ENCODE measurements at places on chromosomes 13 and 19. TPM values are rescaled to one million over a fixed set of nuclear protein-coding genes. Genes with fewer than 3 reads are reported as not detected.
A peak's percentile ranks its signal among the peaks of the same experiment; 100 is the strongest.

CEACAM7 gene
- polyA plus RNA-seq: not detected

CEACAM19 gene
- 5.6 TPM for polyA plus RNA-seq

LRFN3 gene
- 15.6 TPM for polyA plus RNA-seq

FPR1 gene
- polyA plus RNA-seq: 1.7 TPM

ZNF324B gene
- polyA plus RNA-seq: 1.9 TPM

PGLYRP1 gene
- not detected for polyA plus RNA-seq

DNA sequence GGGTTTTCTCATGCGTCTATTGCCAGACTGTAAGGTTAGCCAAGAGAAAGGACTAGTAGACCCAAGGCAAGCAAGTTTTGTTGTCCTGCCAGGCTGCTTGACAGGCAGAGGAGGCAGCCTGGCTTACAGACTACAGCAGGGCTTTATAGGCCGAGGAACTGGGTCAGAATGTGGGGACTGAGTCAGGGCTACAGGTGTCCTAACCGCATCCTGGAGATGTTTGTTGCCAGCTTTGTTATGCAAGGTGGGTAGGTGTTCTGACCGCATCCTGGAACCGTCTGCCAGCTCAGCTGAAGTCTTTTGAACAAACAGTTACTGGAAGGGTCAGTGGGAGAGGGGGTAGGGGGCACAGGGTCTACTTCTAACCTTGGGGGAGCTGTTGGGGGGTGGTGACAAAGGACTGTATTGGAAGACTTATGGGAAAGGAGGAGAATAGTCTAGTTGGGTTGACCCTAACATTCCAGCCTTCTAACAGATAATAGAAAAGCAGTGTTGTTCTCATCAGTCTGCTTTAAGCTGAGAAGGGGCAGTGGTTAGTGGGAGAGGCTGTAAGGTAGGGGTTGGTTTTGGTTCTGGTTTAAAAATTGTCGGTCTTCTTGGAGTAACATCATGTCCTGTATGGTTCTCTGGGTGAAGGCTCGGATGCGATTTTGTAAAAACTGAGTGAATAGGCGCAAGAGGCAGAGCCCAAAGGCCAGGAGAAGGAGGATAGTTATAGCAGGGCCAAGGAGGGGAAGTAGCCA lies 913.8 kb upstream of the SLITRK5 start:
- H3K36me3 ChIP-seq: no peaks in the 10 kb centered on the region
- no peaks in the 10 kb centered on the region for H3K4me1 ChIP-seq
- H3K27ac ChIP-seq: no peak overlapping the region
- no peak for DNase-seq
- no peaks in the 10 kb centered on the region for H3K27me3 ChIP-seq
- H3K4me3 ChIP-seq: no peak overlapping the region

DNA sequence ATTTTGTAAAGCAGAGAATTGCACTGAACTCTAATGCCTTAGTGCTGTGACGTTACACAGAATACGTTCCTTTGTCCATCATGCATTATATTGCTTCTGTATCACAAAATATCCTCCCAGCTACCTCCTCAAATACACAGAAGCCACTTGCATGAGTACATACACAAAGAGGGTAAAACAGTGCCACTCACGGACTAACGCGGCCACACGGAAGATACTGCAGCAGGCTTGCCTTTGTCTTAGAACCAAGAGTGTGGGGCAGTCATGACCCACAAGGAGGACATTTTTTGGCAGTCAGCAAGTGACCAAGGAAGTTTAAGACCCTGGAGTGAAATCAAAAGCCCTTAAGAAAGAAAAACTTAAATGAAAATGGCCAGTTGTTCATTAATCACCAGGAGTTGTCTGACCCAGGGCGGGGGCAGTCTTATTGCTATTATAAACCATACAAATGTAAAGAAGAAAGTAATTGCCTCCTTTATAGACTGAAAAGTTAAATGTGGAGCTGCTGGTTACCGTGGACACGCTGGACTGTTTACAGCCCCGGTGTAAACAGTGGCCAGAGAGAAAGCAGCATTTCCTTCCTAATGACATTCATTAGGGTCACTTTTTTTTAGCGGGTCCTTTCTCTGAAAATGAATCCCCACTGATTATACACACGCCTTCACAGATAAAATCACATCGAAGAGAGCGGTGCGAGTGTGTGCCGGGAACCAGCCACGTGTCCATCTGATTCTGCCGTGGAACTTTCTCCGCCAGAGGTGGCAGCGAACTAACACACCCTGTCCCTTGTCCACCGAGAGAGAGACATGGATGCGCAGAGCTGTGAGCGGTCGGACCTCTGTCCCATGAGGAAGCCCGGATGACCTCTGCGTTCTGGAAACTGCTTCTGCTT lies 66.8 kb downstream of the SOX1 start:
- peaks cover 24% of the 10 kb centered on the region for H3K27me3 ChIP-seq
- DNase-seq: no peak
- no peaks in the 10 kb centered on the region for H3K4me1 ChIP-seq
- H3K4me3 ChIP-seq: no peak overlapping the region

- DNase-seq: no peak
- no peak overlapping the region for H3K4me3 ChIP-seq
- H3K4me1 ChIP-seq: no peaks in the 10 kb centered on the region
- H3K27ac ChIP-seq: no peak overlapping the region
- no peaks in the 10 kb centered on the region for H3K27me3 ChIP-seq
- no peaks in the 10 kb centered on the region for H3K36me3 ChIP-seq
Measured at GRCh38 chr19:2645826-2646225, 56.7 kb downstream of the GNG7 start.

GRCh38 chr13:23619068-23619855 lies 49.0 kb downstream of the TNFRSF19 start:
- no peaks in the 10 kb centered on the region for H3K36me3 ChIP-seq
- DNase-seq: no peak
- no peak overlapping the region for H3K4me3 ChIP-seq
- no peaks in the 10 kb centered on the region for H3K27me3 ChIP-seq
- peaks cover 11% of the 10 kb centered on the region for H3K4me1 ChIP-seq
- H3K27ac ChIP-seq: peak overlapping the region; percentile 45

DNA sequence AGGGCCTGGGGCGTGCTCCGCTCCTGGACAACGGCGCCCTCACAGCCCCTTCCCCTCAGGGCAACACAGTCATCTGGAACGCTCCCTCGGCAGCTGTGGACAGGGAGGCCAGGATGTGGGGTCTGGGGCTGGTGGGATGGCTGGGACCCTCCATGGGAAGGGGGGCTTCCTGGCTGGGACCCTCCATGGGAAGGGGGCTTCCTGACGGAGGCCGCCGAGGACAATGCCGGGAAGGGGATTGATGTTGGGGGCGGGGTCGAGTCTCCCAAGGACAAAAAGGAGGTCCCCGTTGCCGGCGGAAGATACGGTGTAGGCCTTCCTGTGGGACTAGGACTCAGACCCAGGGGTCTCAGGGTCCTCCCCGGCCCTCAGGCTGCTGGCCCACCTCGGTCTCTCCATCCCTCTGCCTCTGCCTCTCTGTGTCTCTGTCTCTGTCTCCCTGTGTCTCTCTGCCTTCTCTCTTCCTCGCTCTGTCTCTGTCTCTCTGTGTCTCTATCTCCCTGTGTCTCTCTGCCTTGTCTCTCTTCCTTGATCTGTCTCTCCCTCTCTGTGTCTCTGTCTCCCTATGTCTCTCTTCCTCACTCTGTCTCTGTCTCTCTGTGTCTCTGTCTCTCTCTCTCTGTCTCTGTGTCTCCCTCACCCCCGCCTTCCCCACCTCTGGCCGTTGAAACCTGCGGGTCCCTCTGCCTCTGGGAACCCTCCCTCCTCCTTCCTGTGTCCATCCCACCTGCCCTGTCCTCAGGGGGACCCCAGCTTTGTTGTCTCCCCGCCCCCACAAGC lies 2.7 kb upstream of the MADCAM1 start:
- H3K27me3 ChIP-seq: peaks cover 14% of the 10 kb centered on the region
- no peak overlapping the region for H3K4me3 ChIP-seq

DNA sequence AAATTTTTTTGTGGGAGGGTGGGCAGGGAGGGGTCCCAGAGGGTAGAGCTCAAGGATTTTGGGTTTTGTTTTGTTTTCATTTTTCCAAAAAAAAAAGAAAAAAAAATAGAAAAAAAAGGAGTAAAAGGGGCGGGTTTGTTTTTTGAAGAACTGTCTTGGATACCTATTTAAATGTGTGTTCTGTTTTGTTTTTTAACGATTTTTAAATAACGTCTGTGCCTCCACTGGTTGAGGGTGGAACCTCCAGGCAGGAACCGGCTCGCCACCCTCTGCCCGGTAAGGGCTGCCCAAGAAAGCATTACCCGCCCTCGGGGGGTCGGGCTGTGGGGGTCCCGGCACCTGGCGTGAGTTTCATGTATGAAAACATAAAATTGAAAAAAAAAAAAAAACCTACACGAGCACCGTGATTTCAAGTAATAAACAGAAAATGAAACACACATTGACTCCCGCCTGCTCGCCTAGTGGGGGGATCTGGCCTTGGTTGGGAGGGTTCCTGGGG lies 10.4 kb downstream of the MIDN start:
- H3K4me3 ChIP-seq: no peak overlapping the region
- no peak for DNase-seq
- no peaks in the 10 kb centered on the region for H3K36me3 ChIP-seq
- H3K4me1 ChIP-seq: peaks cover 77% of the 10 kb centered on the region
- H3K27ac ChIP-seq: peak overlapping the region; percentile 98
- H3K27me3 ChIP-seq: no peaks in the 10 kb centered on the region

GRCh38 chr19:31204115-31204514 lies 145.1 kb downstream of the TSHZ3 start:
- H3K36me3 ChIP-seq: no peaks in the 10 kb centered on the region
- no peak overlapping the region for H3K27ac ChIP-seq
- no peaks in the 10 kb centered on the region for H3K27me3 ChIP-seq

- H3K27me3 ChIP-seq: no peaks in the 10 kb centered on the region
- peak; percentile 22 for DNase-seq
- no peaks in the 10 kb centered on the region for H3K36me3 ChIP-seq
- no peaks in the 10 kb centered on the region for H3K4me1 ChIP-seq
- no peak overlapping the region for H3K4me3 ChIP-seq
Measured at GRCh38 chr13:46010148-46010547, 42.4 kb downstream of the ZC3H13 start.

GRCh38 chr13:33931397-33932311 lies 113.7 kb downstream of the RFC3 start:
- DNase-seq: peak; percentile 79
- no peaks in the 10 kb centered on the region for H3K27me3 ChIP-seq
- H3K4me3 ChIP-seq: no peak overlapping the region
- H3K4me1 ChIP-seq: no peaks in the 10 kb centered on the region
- H3K36me3 ChIP-seq: no peaks in the 10 kb centered on the region

DNA sequence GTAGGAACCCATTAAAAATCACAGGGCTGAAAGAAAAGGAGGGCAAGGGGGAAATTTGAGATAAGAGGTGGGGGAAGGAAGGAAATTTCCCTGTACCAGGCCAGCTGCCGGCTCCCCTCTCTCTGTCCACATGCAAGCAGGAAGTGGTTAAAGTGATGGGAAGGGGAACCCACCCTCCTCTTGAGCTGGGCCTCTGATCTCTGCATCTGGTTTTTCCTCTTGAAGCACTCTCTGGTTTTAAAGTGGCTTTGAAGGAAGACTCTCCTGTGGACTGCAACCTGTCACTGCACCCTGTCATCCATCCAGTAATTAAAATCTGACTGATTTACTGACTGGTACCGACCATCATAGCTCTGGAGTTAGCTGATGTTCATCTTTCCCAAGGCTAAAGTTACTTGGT lies 239.6 kb downstream of the TSHZ3 start:
- DNase-seq: no peak
- no peaks in the 10 kb centered on the region for H3K4me1 ChIP-seq
- no peaks in the 10 kb centered on the region for H3K27me3 ChIP-seq
- no peaks in the 10 kb centered on the region for H3K36me3 ChIP-seq

GRCh38 chr13:60335531-60335930 lies 61.5 kb upstream of the TDRD3 start:
- H3K27ac ChIP-seq: no peak overlapping the region
- H3K4me1 ChIP-seq: no peaks in the 10 kb centered on the region
- H3K36me3 ChIP-seq: no peaks in the 10 kb centered on the region
- H3K27me3 ChIP-seq: no peaks in the 10 kb centered on the region

DNA sequence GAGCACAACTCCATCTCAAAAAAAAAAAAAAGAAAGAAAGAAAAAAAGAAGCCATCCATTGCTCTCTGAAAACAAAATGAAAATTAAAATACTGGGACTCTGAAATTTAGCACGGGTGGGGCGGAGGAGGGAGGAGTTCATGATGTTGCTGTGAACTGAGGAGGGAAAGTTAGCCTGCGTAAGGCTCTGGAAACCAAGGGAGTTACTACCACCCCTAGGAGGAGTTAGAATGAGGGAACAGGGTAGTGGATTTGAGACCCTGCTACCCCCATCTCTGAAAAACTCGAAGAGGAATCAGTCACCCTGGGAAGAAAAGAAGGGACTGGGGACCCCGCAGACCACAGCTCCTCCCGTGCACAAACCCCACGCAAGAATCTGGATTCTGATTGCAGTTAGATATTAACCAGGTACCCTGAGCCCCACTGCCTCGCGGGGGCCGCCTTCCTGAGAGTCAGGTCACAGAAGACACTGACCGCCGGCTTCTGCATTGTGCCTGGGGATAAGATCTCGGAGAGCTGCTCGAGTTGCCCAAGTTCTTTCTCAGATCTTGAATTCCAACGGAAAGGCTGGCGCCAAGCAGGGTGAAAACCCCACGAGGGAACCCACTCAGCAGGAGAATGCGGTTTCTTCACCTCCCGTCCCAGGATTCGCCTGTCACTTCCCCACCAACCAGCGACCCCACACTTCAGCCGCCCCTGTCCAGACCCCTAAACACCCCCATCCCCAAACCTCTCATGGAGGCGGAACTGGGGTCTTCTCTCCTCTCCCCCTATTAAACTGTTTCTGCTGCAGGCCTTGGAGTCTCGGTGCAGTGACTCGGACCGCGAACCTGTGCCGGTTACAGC lies 870 bp downstream of the ZNF442 start:
- peak; percentile 33 for DNase-seq
- peak overlapping the region; percentile 92 for H3K27ac ChIP-seq

- H3K27ac ChIP-seq: no peak overlapping the region
- H3K4me1 ChIP-seq: peaks cover 32% of the 10 kb centered on the region
- H3K36me3 ChIP-seq: no peaks in the 10 kb centered on the region
- DNase-seq: peak; percentile 61
- H3K4me3 ChIP-seq: no peak overlapping the region
- H3K27me3 ChIP-seq: peaks cover 34% of the 10 kb centered on the region
Measured at GRCh38 chr19:919199-920050, 2.3 kb downstream of the KISS1R start.

DNA sequence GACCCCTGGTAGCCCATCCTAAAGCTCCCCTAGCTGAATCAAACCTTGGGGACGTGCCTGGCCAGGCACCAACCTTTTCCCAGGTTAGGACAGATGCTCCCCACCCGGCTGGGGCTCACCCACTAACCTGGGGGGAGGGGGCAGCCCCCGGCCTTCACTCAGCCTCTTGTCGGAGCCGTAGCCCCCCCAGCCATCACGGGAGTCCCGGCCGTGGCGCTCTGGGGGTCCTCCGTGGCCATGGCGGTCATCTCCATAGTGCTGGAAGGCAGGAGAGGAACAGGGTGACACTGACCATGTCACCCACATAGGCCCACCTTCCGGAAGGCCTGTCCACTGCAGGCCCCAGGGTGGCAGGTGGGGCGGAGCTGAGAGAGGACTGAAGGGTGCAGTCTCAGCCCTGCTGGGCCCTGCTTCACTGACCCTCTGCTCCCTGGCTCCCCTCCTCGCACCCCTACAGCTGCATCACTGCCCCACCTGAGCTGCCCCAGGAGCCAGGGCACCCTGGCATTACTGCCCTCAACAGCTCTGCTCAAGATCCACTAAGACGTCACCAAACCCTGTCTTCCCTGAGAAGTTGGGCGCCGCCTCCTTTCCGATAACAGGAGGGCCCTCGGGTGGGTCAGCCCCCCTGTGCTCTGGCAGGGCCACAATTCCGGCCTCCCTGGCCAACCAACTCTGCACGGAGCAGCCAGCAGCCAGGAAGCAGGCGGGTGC lies 22.6 kb upstream of the TINCR start:
- H3K4me3 ChIP-seq: no peak overlapping the region
- H3K27me3 ChIP-seq: no peaks in the 10 kb centered on the region
- H3K36me3 ChIP-seq: no peaks in the 10 kb centered on the region
- DNase-seq: no peak
- no peak overlapping the region for H3K27ac ChIP-seq
- H3K4me1 ChIP-seq: peaks cover 3% of the 10 kb centered on the region
